ENCODE measurements at places on chromosomes 3 and 15.

GRCh38 chr3:102573483-102574028 is 138.7 kb downstream of the ZPLD1 start:
- DNase-seq = no peak

DNA sequence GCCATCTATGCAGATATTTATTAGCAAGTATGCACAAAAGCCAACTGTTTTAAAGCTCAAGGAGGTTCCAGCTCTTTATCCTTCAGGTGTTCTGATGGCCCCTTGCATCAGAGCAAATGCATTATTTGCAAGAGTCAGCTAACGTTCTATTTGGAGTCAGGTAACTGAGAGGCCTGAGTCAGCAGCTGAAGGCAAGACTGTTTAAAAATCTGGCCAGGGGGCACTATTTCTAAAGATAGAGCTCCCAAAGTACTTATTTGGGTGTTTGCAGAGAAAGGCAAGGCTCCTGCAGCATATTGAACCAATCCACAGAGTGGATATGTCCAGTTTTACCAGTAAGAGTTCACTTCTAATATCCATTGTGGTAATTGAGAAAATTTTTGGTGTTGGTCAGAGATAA is 146.1 kb downstream of the LRTM1 start:
- no peak for DNase-seq

GRCh38 chr3:60366486-60366885 is 884.8 kb downstream of the FHIT start:
- no peak for DNase-seq

DNA sequence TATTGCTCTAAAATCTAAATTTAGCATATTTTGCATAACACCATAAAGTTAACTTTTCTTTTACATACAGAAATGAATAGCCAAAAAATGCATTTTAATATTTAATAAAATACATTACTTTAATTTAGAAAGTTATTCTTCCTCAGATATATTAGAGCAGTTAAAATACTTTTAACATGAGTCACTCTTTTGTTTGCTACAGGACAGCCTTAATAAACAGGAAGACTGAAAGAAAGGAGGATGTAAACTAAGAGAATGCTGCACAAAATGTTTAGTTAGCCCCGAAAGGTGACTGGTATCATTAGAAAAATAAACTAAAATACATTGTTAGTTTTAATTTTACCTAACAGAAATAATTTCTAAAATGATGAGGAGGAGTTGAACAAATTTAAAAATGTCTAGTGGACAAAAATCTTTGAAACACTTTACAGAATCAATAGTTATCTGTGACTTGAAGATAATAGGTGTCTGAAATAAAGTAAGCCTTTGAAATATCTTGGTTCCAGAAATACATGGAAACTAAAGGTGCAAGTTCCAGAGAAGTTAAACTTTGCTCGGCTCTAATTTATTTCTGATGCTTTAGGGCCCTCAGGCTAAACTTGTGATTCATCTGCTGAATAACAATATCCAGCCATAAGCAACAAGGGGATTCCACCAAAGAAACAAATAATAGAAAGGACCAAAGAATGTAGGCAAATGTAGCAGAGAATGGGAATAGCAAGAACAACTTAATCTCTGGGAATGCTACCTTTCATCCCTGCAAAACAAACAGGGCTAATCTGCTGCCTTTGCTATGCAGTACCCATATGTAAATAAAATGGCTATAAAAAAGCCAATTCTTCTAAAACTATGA is 138.3 kb upstream of the UBP1 start:
- no peak for DNase-seq

DNA sequence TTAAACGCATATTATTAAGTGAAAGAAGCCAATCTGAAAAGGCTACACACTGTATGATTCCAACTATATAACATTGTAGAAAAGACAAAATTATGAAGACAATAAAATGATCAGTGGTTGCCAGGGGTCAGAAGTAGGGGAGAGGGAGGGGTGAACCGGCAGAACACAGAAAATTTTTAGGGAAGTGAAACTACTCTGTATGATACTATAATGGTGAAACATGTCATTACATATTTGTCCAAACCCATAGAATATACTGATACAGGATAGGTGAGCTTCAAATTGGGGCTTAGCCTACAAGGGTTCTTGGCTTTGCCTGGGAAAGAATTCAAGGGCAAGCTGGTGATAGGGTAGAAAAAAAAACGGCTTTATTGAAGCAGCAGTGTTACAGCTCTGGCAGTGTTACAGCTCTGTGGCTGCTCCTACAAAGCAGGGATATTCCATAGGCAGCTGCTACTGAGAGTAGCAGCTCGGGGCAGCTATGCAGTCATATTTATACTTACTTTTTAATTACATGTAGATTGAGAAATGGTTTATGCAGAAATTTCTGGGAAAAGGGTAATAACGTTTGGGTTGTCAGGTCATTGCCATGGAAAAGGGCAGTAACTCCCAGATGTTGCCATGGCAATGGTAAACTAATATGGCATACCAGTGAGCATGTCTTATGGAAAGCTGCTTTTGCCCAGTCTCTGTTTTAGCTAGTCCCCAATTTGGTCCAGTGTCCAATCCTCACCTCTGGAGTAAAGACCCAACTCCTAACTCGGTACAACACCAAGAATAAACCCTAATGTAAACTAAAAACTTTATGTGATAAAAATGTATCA is 125.1 kb upstream of the SLC25A36 start:
- DNase-seq = no peak

DNA sequence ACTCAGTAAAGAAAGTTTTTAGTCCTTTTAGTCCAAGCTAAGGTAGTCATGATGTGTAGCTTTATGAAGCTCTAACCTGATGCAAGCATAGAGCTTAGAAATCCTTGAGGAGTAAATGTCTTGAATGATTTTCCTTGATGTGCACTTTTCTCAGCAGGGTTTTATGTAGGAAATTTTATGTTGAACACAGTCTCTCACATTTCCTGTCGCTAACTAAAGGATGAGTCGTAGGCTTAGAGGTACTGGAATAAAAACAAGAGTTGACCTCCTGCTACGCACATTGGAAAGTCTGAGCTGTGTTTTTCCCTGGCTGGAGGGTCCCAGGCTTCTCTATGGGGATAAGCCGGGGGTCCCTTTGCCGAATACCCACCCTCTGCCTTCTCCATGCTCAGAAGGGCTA is 34.7 kb upstream of the ZPLD1 start:
- no peak for DNase-seq

GRCh38 chr3:12992629-12993516 is 80.4 kb downstream of the IQSEC1 start:
- DNase-seq = no peak

DNA sequence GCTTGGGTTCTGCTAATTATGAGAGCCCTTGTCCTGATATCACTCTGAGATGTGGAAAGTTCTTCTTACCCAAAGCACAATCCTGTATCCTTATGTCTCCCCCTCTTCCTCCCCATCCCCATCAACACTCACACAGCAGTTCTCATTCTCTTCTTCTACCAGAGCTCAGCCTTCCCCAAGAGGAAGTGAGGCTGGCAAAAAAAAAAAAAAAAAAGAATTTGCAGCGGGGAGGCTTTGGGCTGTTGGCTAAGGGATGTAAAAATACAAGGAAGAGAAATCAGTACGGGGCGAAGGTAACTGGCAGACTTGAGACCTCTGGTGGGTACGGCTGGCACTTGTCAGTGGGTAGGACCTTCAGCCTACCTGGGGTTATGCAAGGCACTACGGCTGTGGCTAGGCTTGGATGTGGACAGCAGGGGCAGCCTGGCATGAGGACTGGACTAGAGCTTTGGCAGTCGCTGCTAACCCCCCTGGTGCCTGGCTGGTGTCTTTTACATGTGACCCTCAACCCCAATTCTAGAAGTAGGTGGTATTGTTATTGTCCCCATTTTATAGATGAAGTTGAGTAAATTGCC is 5.4 kb downstream of the VIPR1 start:
- DNase-seq = no peak
